Activated T-cell treated with anti-CD3 and anti-CD28 coated beads, Interleukin-2, amount 50 U/mL, for 72 hours (primary cell): ENCODE measurements at places on chromosomes 2 and 18. TPM values are rescaled to one million over a fixed set of nuclear protein-coding genes. Genes with fewer than 3 reads are reported as not detected.

Gene DNAJC27
- total RNA-seq: 9.8 TPM

Gene ERICH2
- 0.46 TPM for total RNA-seq

DNA sequence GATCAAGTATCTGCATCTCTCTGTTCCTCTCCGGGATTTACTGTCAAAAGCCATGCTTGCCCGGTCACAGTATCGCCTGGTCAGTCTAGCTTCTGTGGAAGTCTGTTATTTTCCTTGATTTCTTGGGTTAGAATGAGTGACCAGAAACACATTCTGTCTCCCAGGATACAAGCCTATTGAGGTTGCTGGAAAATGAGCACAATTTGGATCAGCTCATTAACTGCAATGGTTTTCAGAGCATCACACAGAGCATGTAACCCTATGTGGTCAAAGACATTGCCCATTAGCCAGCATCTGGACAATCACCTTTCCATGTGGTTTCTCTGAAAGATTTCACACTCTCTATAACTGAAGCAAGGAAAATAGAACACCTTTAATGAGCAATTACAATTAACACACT is 124.2 kb upstream of the FAM98A start:
- H3K4me3 ChIP-seq: no peak overlapping the region
- no peaks in the 10 kb centered on the region for H3K4me1 ChIP-seq
- no peak for DNase-seq
- H3K27ac ChIP-seq: no peak overlapping the region

- H3K36me3 ChIP-seq: peaks cover 6% of the 10 kb centered on the region
- H3K27me3 ChIP-seq: peaks cover under 1% of the 10 kb centered on the region
- no peak for DNase-seq
- H3K27ac ChIP-seq: no peak overlapping the region
- H3K4me3 ChIP-seq: no peak overlapping the region
These were observed 88.2 kb upstream of the GLI2 start for GRCh38 chr2:120647487-120647886.

GRCh38 chr2:46410273-46411244 is 68.8 kb upstream of the TMEM247 start:
- H3K36me3 ChIP-seq: peaks cover 5% of the 10 kb centered on the region
- no peaks in the 10 kb centered on the region for H3K4me1 ChIP-seq
- no peaks in the 10 kb centered on the region for H3K27me3 ChIP-seq
- H3K27ac ChIP-seq: no peak overlapping the region
- H3K4me3 ChIP-seq: no peak overlapping the region
- no peak for DNase-seq

GRCh38 chr18:42520138-42520537 is 565.1 kb downstream of the PIK3C3 start:
- H3K27me3 ChIP-seq: no peaks in the 10 kb centered on the region
- DNase-seq: no peak
- H3K4me1 ChIP-seq: no peaks in the 10 kb centered on the region
- H3K36me3 ChIP-seq: no peaks in the 10 kb centered on the region
- H3K27ac ChIP-seq: no peak overlapping the region
- no peak overlapping the region for H3K4me3 ChIP-seq
